Thoracic aorta (tissue), 2 donors: ENCODE measurements at places on chromosomes 1 and 21.

GRCh38 chr1:42658877-42659337 lies 684 bp downstream of the PPIH start:
- no peak for DNase-seq

DNA sequence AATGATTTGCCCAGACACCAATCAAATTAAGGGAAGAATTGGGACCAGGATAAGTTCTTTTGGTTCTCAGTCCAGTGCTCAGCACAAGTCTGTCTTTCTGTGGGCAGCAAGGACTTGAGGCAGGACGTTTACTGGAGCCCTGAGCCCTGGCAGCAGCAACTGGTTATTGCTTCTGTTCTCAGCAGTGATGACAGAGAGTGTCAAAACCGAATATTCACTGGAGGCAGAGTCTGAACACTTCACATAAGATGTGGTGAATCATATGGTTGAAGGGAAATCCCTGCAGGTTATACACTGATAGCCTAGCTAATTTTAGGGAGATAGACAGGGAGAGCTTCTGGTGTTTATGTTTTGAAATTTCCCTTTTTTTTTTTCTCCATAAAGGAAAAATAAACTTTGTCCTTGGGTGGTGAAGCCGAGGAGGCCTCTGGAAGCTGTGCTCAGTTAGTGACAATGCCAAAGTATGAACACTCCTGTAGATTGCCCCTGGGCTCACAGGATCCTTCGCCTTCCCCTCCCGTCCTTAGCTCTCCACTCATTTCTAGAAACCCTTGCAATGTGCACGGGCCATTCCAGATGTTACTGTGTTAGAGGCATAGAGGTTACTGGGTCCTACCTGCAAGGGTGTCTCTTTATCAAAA lies 26.3 kb upstream of the TSPAN2 start:
- no peak for DNase-seq

DNA sequence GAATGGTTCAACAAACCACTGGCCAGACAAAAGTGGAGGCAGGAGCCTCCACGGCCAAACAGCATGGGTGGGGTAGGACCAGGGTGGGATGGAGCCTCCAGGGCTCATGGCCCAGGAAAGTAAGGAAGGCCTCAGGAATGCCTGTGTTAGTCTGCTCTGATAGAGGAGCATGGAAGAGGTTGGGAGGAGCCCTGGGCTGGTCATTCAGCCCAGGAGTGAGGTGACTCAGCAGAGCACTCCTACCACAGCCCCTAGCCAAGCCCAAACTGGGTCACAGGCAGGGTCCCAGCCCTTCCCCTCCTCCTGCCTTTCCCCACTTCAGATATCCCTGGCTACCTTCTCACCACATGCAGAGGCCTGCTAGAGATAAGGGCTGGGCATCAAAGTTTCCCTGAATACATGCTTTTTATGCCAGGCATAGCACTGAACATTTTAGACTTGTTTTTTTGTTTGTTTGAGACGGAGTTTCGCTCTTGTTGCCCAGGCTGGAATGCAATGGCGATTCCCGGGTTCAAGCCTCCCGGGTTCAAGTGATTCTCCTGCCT lies 3.1 kb upstream of the SHISA4 start:
- no peak for DNase-seq

DNA sequence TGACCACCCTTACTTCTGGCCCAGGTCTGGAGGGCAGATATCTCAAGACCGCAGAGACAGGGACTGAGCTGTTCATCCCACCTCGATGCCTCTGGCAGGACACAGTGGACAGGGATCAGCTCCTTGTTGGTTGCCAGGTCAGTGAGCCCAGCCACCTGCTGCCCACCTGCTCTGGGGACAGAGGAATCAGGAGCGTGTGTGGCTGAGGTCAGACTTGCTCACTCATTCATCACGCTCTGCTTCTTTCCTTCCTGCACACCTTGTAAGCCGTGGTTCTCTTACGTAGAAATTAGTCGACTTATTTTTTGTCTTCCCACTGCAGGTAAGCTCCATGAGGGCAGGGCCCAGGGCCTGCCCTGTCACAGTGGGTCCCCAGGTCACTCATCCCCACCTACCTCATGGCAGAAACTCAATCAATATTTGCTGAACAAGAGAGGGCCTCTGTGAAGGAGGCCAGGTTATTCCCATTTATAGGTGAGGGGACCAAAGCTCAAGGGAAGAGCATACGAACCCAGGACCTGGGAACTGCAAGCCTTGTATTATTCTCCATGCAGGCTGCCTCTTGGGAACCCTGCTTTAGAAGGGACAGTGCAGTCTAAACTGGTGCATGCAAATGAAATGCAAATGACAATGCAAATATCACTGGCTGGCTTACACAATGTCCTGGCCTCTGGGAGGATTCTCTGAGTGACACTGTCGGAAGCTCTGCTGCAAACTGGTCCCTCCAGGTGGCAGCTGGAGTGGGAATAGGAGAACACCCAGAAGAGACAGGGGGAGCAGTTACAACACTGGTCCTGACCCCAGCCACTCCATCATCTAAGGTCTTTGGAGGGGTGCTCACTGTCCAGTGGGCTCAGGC lies 58.4 kb upstream of the PAX7 start:
- no peak for DNase-seq

DNA sequence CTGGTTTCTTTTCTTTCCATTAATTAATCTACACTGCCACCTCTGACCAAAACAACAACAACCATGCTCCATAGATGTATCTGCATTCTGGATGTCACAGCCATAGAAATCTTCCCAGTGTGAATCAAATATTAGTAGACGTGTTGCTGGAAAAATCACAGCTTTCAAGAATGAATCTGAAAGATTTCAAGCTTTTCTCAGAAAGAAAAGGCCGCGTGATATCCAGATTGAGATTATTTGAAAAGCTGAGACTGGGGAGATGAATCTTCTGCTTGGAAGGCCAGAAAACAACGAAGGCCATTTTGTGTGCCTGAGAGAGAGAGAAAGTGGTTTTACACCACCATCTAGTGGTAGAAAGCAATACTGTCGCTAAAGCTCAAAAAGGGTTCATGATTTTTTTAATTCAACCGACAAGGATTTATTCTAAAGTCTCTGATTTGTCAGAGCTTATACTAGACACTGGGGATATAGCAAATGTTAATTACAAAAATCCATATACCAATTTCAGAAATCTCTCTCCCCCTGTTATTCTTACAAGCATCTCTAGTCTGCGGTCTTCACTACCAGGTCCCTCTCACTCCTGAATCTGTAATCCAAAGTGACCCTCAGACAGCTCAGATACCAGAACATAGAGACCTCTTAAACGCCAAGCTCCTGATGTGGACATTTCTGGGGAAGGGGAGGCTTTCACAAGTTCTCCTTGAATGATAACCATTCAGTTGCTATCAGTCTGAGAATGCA lies 87.5 kb upstream of the SGIP1 start:
- DNase-seq, result no peak

GRCh38 chr1:228361314-228362140 lies 45.1 kb downstream of the TRIM11 start:
- no peak for DNase-seq

- DNase-seq, result no peak
Measured at GRCh38 chr1:18200136-18200717, 92.6 kb downstream of the IGSF21 start.

DNA sequence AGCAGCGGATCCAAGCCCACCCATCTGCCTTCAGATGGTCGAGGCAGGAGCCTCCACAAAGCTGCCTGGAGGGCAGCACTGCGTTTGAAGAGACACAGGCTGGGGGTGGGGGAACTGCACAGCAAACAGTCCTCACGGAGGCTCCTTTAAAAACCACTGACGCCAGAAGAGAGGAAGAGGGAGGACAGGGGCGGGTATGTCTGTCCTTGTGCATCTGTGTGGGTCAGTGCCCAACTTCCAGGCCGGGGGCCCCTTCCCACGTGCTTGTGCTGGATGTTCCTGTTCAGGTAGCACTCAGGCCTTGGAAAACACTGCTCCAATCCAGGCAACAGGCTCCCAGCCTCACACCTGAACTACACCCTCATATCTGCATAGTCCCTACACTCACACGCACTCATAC lies 7.7 kb downstream of the AHDC1 start:
- DNase-seq, result no peak

GRCh38 chr1:2468041-2468472 lies 8.0 kb upstream of the PLCH2 start:
- DNase-seq, result no peak

- no peak for DNase-seq
Measured at GRCh38 chr1:118118873-118119463, 66.1 kb downstream of the SPAG17 start.

- no peak for DNase-seq
Measured at GRCh38 chr1:203797216-203797615, 1.8 kb downstream of the ZBED6 start.
